Stimulated activated CD8-positive, alpha-beta memory T cell treated with anti-CD3 and anti-CD28 coated beads, Interleukin-7, amount 100 ng/mL, for 1 hour (primary cell): ENCODE measurements at places on chromosomes 1 and 21.

DNA sequence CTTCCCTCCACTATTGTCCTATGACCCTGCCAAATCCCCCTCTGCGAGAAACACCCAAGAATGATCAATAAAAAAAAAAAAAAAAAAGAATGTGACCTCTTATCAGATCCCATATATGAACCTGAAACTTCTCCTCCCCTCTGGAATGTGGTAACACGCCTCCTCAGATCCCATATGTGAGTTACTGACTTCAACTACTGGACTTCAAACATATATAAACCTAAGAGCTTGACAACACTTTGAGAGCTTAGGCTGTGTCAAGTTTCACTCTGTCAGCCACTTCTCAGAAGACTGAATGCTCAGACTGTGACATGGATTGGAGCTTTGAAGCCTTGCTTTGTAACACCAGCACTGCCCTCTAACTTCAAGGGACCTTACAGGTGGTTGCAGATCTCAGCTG lies 148.4 kb downstream of the COP1 start:
- DNase-seq = no peak

GRCh38 chr21:18913914-18914313 lies 510.3 kb upstream of the TMPRSS15 start:
- no peak for DNase-seq

GRCh38 chr1:207867136-207868109 lies 43.5 kb downstream of the CD34 start:
- DNase-seq = no peak

DNA sequence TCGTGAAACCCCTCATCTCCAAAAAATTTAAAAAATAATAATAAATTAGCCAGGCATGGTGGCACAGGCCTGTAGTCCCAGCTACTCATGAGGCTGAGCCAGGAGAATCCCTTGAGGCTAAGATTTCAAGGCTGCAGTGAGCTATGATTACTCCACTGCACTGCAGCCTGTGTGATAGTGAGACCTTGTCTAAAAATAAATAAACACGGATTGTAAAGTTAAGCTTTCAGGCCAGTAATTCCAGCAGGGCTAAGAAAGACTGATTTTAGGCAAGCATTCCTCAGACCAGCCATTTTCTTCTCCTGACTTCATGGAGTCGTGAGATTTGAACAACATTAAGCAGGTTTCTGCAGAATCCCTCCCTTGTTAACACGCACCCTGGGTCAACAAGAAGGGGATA lies 77.2 kb upstream of the EFHD2 start:
- DNase-seq = no peak

- no peak for DNase-seq
Observed at GRCh38 chr1:167538657-167539056, 14.9 kb downstream of the CREG1 start.

GRCh38 chr1:90210633-90211491 lies 216.0 kb downstream of the ZNF326 start:
- no peak for DNase-seq

GRCh38 chr1:5934058-5934884 lies 58.0 kb downstream of the NPHP4 start:
- no peak for DNase-seq
